ENCODE measurements at places on chromosomes 6 and 20.

GRCh38 chr20:62056377-62056776 lies 9.3 kb downstream of the TAF4 start:
- no peak for DNase-seq

DNA sequence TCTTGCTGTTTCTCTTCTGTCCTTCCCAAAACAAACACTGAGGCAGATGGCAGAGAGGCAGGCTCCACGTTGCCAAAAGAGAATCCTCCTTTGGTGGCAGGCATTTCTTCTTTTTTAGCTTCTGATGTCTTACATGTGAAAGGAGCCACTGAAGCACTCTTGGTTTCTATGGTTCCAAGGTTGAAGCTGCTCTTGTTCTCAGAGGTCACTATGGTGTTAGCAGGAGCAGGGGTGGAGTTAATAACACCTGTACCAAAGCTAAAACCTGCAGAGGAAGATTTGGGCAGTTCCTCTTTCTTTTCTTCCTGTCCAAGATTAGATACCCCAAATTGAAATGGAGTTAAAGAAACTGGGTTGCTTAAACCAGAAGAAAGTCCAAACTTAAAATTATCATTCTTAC lies 28.8 kb downstream of the FAM8A1 start:
- DNase-seq: no peak

DNA sequence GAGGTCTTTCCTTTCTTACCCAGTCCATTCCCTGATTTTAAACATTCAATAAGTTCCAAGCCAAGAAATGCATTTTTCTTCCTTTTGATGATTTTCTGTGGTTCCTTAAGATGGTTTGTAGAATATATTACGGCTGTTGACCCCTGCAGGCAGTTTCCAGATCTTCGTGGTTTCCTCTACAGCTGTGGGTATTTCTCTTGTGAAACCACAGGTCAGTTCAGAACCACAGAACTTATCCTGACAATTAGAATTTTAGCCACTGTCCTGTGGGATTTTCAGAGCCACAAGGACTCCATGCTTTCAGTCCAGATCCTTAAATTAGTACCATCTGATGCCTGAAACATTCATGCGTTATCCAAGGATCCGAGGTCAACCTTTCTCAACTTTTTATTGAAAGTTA lies 29.7 kb upstream of the EXOC2 start:
- DNase-seq: no peak

DNA sequence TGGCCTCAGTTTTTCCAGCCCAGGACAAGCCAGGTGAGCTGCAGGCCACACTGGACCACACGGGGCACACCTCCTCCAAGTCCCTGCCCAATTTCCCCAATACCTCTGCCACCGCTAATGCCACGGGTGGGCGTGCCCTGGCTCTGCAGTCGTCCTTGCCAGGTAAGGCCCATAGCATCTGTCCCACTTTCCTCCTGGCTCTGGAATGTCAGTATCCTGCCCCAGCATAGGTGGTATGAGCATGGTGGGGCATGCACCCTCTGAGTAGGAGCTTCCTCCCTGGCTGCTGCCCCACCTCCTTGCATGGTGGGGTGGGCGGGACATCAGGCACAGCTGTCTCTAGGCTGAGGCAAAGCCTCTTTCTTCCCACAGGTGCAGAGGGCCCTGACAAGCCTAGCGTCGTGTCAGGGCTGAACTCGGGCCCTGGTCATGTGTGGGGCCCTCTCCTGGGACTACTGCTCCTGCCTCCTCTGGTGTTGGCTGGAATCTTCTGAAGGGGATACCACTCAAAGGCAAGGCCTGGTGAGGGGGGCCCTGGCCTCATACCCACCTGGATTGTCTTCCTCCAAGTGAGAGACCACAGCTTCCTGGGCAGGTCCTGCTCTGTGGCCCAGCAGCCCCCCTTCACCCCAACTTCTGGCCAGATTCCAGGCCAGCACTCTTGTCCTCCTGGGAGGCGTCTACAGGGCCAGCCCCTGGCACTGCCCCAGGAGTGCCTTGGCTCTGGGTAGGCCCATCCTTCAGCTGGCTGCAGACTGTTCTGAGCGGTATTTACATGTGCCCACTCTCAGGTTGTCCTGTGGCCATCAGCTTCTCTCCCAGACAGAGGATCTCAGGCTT lies 9.1 kb downstream of the PI16 start:
- peak; percentile 53 for DNase-seq

DNA sequence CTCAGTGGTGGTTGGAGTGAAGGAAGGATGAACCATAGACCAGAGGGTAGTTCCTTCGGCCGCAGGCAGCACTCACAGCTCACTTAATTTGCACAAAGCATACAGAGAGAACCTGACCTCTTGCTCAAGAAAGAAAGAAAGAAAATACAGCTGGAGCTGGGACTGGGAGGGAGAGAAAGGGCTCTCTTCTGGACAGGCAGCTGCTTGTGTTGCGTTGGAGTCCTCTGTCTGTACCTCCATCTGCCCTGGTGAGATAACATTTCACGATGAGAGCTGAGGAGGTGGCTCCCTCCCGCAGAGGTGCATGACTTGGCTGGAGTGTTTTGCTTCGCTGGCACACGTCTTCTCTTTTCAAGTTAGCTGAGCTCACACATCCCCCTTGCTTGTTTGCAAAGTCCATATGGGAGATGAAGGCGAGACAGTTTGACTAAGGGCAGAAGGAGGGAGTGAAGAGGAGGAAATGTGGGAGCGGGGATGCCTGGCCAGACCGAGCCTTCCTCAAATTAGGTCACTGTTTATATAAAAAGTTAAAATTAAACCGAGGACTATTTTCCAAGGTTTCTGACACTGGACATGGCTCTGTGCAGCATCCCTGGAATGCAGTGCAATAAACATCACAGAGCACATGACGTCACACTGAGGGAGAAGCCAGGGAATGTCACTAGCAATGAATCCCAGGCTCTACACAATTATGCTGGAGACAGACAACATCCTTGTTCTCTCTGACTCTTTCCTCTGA lies 359.4 kb downstream of the CD83 start:
- DNase-seq: peak; percentile 57

DNA sequence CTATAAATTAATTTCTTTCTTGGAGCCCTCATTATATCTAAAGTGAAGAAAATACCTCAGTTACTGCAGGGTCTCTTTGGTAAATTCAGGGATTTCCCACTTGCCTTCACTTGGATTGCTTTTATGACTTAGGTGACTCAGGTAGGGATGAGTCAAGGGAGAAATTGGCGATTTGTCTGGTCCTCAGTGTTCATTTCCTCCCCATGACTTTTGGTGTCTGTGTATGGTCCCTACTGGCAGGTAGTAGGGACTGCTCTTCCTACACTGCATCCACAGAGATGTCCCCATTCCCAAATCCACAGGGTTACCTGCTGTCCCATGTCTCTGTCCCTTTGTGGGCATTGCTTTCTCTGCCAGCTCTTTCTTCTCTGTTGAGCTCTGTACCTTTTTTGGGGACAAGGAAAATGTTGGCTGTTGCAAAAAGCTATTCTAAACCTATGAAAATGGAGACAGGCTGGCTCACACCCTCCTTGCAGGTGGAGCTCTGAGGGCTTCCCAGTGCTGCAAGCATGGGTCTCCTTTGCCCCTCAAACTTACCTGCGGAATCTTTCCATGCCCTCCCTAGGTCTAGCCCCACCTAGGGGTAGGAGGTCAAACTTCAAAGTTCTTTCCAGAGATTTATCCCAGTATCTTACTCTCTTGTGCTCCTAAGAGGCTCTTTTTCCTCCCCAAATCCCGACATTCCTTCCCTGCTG lies 211.9 kb downstream of the ZNF217 start:
- no peak for DNase-seq

DNA sequence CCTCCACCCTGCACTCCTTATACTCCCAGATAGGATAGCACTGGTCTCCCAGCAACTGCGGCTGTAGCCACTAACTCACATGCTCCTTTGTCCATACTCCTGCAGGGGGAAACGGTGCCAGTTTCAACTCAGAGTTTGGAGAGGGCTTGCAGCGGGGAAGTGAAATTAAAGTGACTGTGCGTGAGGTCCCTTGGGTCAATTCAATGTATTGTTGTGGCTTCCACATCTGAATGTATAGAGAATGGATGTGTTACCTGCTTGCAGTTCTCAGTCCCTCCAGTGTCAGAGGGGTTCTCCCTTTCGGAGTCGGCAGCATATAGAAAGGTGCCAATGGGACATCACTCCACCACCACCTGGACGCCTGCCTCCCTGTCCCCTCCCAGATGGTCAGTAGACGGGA lies 93.6 kb upstream of the CNKSR3 start:
- DNase-seq: no peak

GRCh38 chr6:135651964-135652755 lies 154.6 kb upstream of the AHI1 start:
- no peak for DNase-seq

DNA sequence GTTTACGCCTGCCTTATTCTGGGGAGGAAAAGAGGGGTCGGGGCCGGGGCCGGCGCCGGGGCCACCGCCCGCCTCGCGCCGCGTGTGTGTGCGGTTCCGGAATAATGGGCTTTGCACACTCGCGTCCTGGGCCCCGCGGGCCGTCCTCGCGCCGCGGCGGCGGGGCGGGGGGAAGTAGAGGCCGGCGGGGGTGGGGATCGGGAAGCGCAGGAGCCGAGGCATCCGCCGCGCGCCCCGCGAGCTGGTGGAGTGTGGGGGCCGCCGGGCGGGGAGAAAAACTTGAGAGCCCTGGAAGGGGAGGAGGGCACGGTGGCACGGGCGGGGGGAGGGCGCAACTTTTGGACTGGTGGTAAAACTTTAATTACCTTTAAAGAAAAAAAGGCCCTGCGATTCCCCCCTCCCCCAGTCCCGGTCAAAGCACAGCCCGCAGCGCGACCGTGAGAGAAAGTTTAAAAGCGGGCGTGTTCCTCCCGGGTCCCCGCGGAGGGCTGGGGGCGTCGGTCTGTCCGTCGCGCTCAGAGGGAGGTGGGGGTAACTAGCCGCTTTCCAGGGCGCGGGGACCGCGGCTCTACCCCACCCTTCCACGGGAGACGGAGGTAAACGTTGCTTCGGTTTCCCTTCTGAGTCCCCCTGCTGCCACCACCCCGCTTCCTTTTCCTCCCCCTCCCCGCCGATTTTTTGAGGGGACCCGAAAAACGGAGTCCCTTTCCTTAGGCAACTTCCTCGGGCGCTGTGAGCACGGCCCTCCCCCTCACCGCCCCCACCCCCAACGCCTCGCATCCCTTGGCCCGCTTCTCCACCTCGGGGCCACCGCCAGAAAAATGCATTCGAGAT lies 1.9 kb downstream of the L3MBTL3 start:
- peak; percentile 40 for DNase-seq

DNA sequence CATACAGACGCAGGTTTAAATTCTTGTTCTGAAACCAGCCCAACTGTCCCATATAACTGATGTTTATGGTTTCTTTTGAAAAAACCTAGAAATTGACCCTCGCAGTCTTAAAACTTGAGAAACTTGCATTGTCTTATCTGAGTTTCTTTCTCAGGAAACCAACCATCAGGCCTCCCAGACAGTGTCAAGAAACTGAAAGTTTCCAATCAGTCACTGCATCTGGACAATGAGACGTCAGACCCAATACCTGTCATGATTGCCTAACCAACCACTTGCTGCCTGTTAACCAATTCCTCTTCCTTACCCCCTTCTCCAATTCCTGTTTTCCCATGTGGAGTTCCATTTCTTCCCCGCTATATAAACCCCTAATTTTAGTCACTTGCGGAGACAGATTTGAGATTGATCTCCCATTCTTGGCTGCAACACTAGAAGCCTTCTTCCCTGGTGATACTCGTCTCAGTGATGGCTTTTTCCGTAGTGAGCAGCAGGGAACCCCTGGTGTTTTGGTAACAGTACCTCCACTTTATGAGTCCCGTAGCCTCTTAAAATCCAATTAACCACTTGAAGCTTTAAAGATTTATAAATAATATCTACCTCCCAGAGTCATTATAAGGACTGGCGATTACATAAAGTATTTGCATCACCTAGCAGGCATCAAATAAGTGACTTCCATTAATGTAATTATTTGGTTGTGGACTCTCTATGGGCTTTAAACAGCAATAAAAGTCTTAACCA lies 49.3 kb downstream of the GPR63 start:
- DNase-seq: no peak

DNA sequence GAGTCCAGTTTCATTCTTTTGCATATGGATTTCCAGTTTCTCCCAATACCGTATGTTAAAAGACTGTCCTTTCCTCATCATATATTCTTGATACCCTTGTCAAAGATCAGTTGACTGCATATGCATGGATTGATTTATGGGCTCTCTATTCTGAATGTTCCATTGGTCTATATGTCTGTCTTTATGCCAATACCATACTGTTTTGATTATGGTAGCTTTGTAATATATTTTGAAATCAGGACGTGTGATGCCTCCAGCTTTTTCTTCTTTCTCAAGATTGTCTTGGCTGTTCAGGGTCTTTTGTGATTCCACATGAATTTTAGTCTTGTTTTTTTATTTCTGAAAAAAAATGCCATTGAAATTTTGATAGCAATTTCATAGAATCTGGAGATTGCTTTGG lies 51.9 kb downstream of the KIZ start:
- no peak for DNase-seq

DNA sequence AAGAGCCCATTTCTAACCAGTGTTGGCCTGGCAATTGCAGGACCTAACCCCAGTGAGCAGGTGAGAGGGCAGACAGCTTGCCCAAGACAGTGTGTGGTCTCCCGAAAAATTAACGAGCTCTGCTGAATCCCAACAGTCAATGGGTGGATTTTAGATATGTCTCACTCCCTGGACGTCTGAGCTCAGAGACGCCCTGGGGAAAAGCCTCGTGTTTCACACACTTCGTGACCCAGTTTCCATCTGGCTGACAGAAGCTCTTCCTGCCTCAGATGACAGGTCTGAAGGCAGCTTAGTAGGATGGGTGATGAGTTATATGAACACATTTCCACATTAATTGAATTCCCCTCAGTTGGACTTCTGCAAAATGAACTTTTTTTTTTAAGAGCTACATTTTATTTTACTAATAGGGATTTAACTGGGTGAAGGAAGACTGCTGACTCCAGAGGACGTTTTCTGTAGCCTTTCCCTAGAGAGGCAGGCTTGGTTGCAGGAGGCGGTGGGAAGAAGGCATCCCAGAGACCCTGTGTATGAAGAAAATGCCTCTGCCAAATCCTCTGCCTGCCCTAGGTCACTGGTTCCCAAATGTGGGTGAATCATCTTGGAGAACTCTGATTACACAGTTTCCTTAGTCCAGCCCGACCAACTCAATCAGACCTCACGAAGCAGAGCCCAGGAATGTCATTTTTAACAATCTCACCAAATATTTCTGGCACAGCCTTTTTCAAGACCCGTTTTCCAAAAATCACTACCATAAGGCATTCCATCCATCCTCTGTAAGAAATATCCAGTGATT lies 71.7 kb upstream of the LY86 start:
- DNase-seq: no peak

- no peak for DNase-seq
These were observed 253.0 kb downstream of the NKAIN2 start for GRCh38 chr6:124056407-124057334.

DNA sequence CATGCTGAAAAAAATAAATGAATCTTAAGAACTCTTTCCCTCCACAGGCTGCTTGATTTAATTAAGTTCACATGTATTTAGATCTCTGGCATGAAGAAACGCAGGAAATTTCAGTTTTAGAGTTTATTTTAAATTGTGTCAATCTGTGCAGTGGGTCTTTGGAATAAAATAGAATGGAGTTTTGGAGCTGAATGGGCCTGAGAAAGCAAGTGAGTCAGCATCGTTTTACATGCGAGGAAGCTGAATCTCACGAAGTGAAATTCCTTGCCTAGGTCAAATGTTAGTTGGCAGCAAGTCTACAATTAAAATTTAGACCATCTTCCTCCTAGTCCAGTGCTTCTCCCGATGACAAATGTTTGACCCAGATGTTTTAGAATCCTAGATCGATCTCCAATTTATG lies 22.4 kb downstream of the MAP7 start:
- DNase-seq: no peak

- DNase-seq: no peak
These were observed 7.3 kb downstream of the RAB32 start for GRCh38 chr6:146550911-146551310.
